ENCODE measurements at places on chromosomes 12 and 14.

- DNase-seq: no peak
These were observed 25.3 kb downstream of the HRK start for GRCh38 chr12:116855744-116856470.

DNA sequence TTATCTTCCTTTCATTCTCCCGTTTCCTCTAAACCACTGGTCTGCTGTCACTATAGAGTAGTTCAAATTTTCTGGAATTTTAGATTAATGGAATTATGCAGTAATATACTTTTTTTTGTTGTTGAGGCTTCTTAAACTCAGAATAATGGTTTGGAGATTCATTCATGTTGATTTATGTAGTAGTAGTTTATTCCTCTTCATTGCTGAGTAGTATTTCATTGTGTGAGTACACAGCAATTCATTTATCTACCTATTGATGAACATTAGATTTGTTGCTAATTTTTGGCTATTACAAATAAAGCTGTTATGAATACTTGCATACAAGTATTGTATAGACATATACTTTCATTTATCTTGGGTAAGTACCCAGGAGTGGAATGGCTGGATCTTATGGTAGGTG is 7.2 kb downstream of the RASSF8 start:
- no peak for DNase-seq

- DNase-seq: no peak
These were observed 3.4 kb downstream of the USP5 start for GRCh38 chr12:6855322-6855721.

DNA sequence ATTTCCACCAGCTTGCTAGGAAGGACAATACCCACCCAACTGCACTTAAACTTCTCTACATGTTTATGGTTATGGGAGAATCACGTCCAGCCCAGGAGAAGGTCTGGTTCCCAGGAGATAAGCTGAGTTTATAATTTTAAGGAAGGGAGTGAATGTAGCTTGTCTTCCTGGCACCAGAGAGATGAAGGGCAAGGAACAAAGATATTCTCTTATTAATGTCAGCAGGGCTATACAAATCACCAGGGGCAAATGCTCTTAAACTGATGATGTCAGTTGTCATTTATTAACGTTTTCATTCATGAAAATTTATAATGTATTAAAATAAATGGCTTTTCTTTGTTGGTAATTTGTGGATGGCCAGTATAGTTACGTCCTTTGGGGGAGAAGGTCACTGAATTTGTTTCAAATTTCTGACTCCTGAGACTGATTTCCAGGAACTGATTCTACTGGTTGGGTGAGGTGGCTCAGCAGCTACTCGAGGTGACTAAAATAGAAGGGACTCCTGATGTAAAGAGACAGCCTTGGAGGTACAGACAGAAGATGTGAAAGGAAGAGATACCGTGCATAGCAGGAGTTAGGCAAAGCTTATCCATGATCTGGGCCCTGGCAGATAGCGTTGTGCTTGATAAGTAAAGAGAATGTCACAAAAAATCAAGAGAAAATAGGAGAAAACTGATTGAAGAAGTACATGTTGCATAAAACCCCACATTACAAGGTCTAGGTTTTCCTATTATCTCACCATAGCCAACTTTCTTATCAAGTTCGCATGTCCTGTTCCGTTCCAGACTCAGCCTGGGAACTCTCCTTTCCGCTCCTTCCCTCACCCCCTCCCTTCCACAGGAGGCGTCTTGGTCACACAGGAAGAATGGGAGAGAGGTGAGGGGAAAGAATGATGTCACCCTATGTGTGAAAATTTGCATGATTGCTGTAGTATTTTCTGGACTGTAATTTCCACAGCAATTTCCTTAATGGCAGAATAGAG is 367.1 kb upstream of the FAR2 start:
- DNase-seq: no peak

GRCh38 chr12:91968777-91969171 is 176.9 kb downstream of the BTG1 start:
- DNase-seq: no peak

DNA sequence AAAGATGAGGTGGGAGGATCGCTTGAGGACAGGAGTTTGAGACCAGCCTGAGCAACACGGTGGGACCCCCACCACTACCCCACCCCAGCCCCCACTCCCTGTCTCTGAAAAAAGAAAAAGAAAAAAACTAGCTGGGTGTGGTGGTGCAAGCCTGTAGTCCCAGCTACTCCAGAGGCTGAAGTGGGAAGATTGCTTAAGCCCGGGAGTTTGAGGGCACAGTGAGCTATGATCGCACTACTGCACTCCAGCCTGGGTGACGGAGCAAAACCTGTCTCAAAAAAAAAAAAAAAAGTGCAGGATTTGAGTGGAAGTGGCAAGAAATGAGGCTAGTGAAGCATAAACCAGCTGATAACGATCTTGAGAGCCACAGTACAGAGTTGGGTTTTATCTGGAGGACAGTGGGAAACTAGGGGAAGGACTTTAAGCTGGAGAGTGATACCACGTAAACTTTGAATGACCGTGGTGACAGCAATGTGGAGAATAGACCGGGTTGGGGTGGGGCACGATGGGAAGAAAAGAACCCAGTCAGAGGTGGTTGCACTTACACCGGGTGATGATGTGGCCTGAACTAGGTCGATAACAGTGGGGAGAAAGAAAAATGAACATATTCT is 85.3 kb downstream of the TMEM260 start:
- DNase-seq: no peak

DNA sequence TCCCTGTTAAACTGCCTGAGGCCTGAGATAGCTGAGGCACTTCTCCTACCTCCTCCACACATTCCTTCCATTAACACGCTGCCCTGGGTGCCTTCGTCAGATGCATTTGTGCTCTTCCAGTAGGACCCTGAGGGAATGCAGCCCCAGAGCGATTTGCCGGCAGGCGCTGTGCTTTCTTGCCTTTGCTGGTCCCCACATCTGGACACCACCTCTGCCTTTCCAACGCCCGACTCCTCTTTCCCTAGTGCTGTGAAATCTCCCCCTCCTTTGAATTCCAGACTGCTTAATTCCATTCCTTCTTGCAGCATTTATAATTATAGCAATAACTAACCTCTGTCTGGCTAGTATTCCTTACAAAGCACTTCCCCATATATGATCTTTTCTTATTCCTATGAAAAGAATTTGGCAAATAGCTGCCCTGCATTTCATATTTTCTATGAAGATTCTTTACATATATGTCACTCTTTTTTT is 88.4 kb downstream of the C12orf75 start:
- DNase-seq: peak; percentile 83

DNA sequence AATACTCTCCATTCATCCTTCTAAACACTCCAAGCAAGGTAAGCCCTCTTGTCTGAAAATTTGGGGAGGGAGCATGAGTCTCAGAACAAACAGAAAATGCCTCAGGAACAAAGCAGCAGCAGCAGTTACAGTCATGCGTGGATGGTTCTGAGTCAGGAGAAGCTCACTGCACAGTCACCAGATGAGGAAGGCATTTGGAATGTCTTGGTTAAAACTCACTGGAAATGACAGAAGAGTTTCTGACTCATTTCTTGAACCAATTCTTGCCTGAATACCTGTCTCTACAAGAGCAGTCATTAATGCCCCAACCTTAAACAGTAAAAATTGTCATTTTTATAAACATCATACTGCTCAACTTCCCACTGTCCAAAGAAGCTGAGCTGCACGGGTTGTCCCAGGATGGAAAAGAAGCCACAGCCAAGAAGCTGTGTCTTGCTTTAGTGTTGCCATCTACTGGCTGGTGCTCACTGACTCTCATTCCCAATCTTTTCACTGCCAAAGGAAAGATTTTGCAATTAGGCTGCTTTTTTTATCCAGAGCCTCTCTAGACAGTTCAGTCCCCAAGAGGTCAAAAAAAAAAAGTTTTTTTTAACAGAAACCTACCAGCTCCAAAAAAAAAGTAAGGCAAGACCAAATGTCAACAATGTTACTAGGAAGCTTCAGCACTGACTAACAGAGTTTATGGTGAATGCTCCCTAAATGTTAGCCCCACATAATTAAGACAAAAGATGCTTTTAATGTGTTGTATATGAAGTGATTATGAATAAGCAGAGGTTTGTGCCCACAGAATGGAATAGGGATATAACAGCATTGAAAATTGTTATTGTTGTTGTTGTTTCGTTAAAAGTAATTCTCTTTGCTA is 40.4 kb downstream of the KICS2 start:
- DNase-seq: peak; percentile 90

GRCh38 chr12:52004042-52004648 is 2.6 kb upstream of the TAMALIN start:
- no peak for DNase-seq

DNA sequence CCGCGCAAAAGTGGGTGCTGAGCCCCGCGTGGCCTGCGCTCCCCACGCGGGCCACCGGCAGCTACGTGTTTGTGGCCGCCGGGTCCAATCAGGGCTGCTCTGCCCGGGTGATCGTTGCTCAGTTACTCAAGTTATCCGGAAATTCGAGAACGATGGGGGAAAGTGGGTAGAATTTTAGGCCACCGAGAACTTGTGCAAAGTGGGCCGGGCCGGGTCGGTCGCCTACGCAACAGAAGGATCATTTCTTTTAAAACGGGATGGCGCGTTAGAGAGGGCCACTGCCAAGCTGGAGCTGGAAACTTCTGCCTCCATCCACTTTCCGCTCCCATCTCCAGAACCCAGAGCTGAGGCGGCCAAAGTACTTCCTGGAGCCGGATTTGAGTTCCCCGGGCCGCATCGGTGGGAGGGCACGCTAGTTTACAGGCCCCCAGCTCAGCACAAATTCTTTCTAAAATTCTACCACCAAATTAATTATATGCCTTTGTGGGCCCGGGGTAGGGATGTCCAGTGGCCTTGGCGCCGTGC is 3.5 kb downstream of the RFX4 start:
- no peak for DNase-seq

DNA sequence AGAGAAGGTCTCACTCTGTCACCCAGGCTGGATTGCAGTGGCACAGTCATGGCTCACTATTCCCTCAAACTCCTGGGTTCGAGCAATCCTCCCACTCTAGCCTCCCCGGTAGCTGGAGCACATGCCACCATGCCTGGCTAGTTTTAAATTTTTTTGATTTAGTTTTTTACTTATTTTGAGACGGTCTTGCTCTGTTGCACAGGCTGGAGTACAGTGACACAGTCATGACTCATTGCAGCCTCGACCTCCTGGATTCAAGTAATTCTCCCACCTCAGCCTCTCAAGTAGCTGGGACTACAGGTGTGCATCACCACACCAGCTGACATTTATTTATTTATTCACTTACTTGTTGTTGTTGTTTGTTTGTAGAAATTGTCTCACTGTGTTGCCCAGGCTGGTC is 22.2 kb upstream of the DIP2B start:
- no peak for DNase-seq

DNA sequence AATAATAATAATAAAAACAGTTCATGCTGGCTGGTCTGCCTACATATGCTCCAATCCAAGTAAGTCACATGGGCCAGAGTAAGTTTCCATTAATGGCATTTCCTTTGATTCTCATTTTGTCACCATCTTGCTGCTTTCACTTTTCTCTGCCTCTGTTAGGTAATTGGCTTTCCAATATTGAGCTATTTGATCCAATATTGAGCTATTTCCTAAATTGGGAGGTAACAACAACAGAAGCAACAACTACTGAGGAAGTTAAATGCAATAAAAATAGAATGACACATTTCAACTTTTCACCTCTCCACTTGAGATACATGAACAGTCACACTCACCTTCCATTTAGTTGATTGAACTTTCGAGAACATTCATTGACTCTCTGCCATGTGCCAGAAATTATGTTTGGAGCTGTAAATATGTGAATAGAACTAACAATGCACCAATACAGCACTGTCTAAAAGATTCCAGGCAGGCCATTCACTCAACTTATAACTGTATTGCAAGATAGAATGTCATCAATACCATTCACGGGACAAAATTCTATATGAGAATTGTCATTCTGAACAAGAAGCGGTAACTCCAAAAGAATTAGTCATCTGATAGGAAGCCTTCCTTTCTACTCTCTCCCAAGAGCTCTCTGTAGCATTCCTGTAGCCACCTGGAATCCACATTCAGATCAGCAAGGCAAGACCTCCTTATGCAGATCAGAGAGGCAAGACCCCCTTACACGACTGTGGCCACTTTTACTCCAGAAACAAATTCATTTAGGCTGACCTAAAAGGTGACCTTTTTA is 136.4 kb downstream of the PHLDA1 start:
- no peak for DNase-seq

DNA sequence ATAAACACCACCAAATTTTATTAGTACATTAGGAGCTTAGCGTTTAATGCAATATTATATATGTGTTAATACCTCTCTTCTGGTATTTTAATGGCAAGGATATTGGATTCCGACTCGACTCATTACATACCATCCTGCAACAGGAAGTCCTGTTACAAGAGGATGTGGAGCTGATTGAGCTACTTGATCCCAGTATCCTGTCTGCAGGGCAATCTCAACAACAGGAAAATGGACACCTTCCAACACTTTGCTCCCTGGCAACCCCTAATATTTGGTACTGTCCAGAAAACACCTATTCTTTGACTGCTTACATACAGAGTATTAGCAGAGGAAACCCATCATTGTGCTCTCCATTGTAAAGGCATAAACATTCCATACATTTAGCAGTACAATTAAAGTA is 45.2 kb downstream of the VEZT start:
- no peak for DNase-seq

GRCh38 chr12:109715310-109716091 is 1.9 kb downstream of the FAM222A start:
- no peak for DNase-seq

Measured in fibroblast of skin of left biceps (primary cell).